ENCODE measurements at places on chromosomes 5 and 9. TPM values are rescaled to one million over a fixed set of nuclear protein-coding genes. Genes with fewer than 3 reads are reported as not detected.

Gene CTXN3
- total RNA-seq, result not detected

Gene FRMD3
- total RNA-seq, result 9.7 TPM

Gene ZFP2
- 2.0 TPM for total RNA-seq

Gene C1QTNF3
- total RNA-seq, result 6.7 TPM

Gene UNC13B
- 87.9 TPM for total RNA-seq

Gene C1QTNF2
- 1.6 TPM for total RNA-seq

Gene PCDHGA5
- 2.8 TPM for total RNA-seq

Gene TOR4A
- 27.2 TPM for total RNA-seq

Gene ZBED3
- 13.4 TPM for total RNA-seq

Gene RANBP3L
- total RNA-seq, result 2.8 TPM

Gene DBH
- not detected for total RNA-seq

Gene NR2F1-AS1
- 11.1 TPM for total RNA-seq

Gene BARHL1
- total RNA-seq, result not detected

Gene IL7R
- 168 TPM for total RNA-seq

Gene FOXD4L3
- 0.21 TPM for total RNA-seq

Gene SLCO6A1
- not detected for total RNA-seq

Gene OR1Q1
- not detected for total RNA-seq

Gene SNCB
- total RNA-seq, result not detected

Gene CD180
- total RNA-seq, result 4.9 TPM

Gene IFNE
- total RNA-seq, result not detected

Gene PCDHA2
- not detected for total RNA-seq
